ENCODE measurements at places on chromosomes 12 and 14.

DNA sequence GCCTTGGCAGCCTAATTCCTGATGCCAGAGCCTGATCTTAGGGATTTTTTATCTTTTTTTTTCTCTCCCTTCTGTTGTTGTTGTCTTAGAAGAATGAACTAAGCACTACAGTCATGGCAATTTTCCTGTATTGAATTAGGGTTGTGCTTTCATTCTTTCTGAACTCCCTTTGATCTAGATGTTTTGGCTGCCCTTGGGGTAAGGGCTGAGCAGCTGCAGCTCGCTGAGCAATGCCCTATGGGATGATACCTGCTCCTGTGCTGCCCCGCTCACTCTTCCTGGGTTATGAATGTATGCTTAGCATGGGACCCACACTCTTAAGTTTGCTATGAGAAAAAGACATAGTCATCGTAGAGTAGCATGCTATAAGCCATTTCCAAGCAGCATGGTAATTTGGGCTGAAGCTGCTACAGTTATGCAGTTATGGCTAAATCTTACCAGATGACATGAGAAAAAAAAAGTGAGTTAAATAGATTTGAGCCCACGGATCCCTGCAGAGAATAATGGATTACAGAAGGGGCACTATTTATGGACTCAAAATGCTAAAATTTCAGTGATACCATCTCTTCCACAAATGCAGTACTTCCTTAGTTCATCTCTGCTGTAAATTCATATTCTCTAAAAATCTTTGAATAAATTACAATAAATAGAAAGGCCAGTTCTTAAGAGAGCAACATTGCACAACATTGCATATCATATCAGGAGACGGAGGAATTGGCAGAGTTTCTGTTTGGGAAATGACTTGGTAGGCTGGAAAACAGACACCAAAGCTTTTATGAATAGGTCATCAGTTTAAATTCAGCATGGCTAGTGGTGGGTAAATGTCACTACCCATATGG lies 79.2 kb upstream of the PTHLH start:
- no peak for DNase-seq

DNA sequence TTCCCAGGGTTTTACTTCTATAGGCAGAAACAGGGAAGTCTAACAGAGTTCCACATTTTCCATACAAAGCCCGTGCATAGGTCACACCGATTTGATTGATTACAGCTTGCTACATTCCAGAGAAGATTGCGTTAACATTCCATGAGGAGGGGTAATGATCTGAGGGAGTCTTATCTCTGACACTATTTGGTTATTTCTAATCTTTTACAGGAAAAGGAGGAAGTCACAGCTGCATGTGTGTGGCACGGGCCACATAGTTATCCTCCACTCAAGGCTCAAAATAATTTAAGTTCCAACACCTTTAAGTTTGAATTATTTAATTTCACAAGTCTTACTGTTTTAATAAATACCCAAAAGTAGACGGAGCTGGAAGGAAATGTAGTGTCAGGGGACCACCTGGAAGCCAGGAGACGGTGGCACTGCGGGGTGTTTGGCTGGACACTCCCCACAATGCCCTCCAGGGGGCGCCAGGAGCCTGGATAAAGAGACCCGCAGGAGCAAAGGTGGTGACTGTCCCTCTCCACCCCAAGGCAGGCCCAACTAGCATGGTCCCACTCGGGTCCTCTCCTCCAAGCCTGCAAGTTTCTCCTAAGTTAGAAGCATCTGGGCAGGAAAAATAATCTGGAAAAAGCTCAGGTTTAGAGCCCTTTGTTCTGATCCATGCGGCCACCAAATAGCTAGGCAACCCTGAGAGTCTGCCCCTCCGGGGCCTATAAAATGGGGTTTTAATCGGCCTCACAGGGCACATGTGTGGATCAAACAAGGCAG lies 20.2 kb downstream of the KRT8 start:
- peak; percentile 85 for DNase-seq

- no peak for DNase-seq
Measured at GRCh38 chr12:61863811-61864210, 396.4 kb upstream of the USP15 start.

DNA sequence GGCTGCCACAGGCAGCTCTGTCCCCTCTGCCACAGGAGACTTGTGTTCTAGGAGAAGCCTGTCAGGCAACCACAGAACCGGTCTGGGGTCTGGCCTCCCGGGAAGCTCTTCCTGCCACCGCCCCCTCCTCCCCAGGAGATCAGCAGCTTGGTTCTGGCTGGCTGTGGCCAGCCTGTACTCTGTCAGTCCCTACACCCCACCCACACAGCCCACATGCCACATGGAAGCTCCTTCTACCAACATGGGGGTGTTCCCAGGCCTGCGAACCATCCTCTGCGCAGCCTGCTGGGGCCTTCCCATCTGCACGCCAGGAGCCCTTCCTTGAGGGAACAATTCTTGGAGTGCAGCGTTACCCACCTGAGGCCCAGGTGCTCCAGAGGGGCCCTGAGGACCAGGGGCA lies 16.8 kb downstream of the TMEM106C start:
- DNase-seq = no peak

- no peak for DNase-seq
Measured at GRCh38 chr14:99078426-99078825, 193.6 kb downstream of the BCL11B start.

GRCh38 chr12:15834575-15834974 lies 45.4 kb upstream of the EPS8 start:
- DNase-seq = no peak

GRCh38 chr12:80183939-80184338 lies 84.6 kb downstream of the OTOGL start:
- no peak for DNase-seq

- no peak for DNase-seq
Measured at GRCh38 chr14:104782086-104782807, 13.3 kb downstream of the AKT1 start.

- DNase-seq = no peak
Measured at GRCh38 chr12:30211743-30212142, 428.0 kb upstream of the TMTC1 start.

GRCh38 chr14:64303471-64303917 lies 9.3 kb upstream of the ESR2 start:
- peak; percentile 75 for DNase-seq

GRCh38 chr12:123250471-123251383 lies 17.5 kb downstream of the MTRFR start:
- no peak for DNase-seq

DNA sequence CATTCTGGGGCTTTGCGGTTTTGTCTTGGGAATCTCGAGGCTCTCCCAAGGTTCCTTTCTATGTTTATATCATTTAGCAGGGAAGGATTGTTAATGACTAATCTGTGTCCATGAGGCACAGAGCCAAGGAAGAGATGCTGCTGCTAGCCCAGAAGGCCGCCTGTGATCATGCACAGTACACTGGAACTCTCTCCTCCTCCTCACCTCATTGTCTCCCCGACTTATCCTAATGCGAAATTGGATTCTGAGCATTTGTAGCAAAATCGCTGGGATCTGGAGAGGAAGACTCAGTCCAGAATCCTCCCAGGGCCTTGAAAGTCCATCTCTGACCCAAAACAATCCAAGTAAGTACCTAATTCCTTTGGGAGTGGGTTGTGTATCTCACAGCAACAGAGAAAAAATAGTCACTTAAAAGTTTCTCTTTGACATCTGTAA lies at the start of gene NR1H4:
Gene NR1H4, plus strand, starts transcription at position 151 of the 435 bp plus-strand sequence. CDS start 19,458 bp downstream, outside the sequence.
- no peak for DNase-seq

Data from eye (tissue), 1 donor.